Inflammatory macrophage treated with lipopolysaccharide for 1 hour (primary cell): ENCODE measurements at places on chromosomes 6 and 20.

DNA sequence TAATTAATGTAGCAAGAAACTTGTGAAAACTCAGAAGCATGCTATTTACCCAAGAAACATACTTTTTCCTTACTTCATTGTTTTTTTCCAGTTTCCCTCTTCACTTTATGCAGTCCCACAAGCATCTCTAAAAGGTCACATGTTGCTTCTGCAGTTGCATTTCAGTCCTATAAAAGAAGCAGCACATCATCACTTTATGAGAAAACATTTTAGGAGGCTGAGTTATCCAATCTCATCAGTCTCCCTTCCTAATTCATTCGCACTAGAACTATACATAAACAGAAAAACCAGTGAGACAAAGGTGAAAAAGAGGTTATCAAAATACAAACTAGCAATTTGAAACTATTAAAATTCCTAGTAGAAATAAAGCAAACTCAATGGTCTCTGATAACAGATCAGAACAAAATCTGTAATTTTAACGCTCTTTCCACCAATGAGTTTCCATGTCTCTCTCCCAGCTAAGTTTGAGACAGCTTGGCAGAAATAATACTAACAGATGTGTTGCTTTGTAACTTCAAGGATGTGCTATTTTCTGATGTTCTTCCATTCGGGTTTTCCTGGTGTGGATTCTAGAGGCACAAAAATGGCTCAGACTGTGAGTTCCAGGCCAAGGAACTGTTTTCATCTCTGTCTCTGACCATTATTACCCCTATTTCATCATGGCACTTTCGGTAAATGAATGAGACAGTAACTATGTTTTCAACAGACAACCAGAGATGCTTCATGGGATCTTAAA is 48.4 kb downstream of the ZHX3 start:
- no peak for DNase-seq

DNA sequence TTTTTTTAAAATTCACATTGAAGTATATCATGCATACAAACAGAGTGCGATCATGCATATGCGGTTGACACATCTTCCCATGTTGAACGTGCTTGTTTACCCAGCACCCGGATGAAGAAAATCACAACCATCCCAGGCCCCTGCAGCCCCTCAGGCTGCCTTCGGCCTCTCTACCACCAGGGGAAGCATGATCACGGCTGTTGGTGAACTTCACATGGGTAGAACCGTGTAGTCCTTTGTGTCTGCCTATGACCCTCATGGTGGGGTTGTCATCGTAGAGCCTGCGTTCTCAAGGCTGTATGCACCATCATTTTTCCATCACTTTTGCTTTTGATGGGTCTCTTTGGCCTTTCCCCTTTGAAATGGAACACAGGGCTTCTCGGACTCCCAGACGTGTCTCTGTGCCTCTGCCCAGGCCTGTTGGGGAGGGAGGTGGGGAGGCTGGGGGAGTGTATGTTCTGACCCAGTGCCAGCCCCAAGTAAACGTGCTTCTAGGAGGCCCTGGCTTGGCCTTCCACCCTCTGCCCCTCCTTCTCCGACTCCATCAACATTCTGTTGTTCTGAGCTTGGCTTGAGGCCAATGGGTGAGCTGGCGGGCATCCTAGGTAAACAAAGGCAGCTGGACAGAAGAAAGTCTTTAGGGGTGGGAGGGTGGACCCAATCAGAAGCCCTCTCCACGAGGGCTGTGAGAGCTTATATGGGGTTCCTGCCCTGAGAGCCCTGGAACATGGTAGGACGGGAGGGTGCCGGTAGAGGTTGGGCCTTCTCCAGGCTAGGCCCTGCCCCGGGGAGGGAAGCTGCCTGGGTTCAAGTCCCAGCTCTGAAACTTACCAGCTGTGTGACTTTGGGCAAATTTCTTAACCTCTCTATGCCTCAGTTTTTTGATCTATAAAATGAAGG is 39.7 kb downstream of the TGM2 start:
- no peak for DNase-seq

DNA sequence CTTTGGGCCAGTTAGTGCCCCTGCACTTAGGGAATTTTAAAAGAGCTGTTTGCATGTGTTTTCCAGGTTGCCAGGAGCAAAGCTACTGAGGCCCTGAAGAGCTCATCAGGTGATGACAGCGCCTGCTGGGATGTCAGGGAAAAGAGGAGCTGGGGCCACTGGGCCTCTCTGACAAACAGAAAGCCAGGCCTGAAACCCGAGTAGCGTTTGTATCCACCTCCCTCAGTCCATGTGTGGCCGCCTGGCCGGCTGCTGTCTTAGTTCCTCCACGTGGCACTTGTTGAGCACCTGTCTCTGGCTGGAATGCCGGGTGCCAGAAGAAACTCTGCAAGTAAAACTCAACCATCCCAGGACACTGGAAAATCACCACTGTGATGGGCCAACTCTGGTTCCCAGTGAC is 601.2 kb downstream of the CDH26 start:
- no peak for DNase-seq

DNA sequence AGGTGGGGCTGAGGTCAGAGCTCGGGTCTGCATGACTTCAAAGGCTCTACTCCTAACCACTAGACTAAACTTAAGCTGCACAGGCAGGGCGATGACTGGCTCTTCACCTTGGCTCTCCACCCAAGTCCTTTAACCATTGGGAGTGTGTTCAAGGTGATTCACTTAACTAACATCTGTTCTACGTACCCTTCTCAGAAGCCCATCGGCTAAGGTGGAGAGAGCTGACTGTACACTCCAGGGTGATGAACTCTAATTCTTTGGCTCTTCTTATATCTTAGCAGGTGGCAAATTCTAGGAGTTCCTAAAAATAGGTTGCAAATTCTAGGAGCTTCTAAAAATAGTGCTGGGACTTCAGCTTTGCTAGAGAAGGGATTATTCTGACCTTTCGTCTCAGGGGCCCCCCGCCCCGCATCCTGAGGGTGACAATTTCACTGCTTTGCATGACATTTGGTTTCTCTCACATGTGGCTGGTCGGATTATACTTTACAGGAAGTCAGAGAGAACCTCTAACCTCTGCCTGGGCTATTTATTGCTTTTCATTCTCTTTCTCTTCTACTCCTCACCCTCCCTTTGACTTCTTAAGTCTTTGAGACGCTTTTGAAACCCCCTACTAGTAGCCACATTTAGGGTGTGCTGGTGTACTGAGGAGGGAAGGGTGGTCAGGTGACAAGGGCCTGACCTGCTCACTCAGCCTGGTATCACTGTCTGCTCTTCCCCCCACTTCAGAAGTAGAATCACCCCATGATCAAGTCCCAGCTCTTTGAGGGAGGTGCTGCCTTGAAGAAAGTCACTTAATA is 55.5 kb downstream of the PRDM1 start:
- DNase-seq, result no peak

- no peak for DNase-seq
Measured at GRCh38 chr6:32108094-32108627, 977 bp downstream of the TNXB start.

GRCh38 chr6:135811170-135811569 is 40.3 kb upstream of the PDE7B start:
- no peak for DNase-seq

DNA sequence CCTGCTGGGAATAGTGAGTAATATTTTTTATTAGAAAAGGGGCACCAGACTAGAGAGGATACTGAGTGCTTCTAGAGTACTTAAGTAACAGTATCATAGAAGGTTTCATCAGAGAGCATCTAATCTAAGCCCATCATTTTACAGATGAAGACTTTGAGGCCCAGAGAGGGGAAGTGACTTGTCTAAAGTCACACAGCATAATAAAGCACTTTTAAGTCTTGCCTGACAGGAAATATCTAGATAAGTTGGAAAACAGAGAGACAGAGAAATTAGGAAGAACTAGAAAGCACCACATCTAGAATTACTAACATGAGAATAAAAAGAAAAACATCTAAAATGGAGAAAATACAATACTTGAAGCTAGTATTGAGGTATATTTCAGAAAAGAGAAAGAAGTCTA is 6.0 kb downstream of the HLA-DMA start:
- no peak for DNase-seq

DNA sequence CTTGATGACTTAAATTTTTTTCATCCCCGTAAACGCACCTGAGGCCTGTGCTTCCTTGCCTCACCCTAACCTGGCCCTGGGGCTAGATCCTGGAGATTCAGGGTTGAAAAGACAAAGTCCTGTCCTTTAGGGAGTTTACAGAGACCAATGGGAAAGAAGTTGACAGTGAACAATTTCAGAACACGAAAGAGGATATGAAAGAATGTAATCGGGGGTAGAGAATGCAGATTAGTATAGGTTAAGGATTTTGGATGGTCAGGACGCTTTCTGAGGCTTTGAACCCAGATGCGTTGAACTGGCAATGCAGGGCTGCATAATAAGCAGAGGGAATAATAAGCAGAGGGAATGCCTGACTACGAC is 1.7 kb upstream of the FBXO5 start:
- DNase-seq, result no peak

DNA sequence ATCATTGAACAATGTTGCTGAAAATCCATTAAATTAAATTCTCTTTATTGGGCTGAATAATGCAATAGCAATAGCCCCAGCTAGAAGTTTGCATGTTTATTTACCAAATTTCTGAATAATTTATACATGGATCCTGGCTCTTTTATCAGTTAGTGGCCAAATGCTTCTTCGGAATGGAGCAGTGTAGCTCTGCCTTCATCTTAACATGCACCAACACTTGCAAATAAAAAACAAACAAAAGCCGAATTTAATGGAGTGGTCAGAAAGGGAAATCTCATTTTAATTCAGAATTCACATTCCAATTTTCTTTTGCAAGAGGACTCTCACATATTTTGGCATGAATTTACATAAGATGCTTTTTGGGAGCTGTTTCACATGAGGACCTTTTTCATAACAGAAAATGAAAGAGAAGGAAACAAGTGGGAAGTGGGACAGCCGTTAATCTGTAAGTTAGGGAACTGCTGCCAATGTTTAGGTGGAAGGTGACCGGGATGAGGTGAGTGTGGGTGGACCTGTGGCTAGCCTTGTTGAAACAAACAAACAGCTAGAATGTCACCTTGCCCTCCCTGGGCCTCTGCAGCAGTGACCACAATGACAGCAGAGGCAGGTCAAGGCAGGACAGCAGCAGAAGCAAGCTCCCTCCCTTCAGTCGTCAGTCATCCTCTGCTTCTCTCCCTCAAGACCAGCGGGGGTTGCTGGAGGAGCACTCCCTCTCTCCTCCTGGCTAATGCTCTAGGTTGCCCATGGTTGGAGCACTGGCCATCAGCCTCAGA is 73.2 kb downstream of the INSM1 start:
- DNase-seq, result no peak

DNA sequence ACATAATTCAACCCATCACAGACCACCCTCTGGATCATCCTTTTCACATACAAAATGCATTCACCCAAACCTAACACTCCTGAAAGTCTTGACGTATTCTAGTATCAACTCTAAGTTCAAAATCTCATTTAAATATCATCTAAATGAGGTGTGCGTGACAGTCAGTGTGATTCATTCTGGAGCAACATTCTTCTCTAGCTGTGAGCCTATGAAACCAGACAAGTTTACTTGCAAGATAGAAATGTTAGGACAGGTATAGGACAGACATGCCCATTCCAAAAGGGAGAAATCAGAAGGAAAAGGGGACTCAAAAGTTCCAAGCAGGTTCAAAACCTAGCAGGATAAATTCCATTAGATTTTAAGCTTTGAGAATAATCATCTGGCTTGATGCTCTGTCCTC is 329.7 kb downstream of the CD83 start:
- DNase-seq, result no peak

DNA sequence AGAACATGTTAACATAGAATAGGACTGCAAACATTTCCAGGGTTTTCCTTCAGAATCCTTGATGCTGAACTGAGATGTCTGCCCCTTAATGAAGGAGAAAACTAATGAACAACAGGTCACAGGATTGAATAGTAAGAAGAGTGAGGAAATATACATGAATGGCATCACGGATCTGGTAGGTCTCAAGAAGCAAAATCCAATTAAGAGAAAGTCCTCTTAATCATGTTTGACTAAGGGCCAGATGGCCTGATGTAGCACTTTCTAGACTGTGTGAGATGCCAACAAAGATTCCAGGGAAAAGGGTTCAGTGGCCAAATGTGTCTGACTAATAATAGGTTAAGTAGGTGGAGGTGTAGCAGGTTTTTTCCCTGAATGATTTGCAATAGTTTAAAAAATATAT is 13.7 kb upstream of the SHPRH start:
- DNase-seq, result no peak
